GF-D8 (cell line): ENCODE measurements at places on chromosomes 5 and 9.

DNA sequence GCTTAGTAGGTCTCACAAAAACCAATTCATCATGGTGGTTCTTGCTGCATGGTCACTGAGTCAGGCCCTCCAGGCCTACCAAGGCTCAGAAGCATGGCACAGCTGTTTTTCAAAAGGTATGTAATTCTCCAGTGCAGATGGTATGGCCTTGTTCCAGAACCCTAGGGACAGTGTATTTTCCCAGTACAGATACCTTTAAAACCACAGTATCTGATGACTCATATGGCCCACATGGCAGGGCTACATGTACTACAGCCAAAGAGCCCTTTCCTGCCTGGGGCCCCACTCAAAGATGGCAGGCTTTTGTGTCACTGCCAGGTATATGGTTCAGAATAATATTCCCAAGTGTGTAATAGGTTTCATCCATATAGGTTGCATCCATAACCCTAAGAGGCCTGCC is 16.5 kb downstream of the CSF2 start:
- no peak for DNase-seq

DNA sequence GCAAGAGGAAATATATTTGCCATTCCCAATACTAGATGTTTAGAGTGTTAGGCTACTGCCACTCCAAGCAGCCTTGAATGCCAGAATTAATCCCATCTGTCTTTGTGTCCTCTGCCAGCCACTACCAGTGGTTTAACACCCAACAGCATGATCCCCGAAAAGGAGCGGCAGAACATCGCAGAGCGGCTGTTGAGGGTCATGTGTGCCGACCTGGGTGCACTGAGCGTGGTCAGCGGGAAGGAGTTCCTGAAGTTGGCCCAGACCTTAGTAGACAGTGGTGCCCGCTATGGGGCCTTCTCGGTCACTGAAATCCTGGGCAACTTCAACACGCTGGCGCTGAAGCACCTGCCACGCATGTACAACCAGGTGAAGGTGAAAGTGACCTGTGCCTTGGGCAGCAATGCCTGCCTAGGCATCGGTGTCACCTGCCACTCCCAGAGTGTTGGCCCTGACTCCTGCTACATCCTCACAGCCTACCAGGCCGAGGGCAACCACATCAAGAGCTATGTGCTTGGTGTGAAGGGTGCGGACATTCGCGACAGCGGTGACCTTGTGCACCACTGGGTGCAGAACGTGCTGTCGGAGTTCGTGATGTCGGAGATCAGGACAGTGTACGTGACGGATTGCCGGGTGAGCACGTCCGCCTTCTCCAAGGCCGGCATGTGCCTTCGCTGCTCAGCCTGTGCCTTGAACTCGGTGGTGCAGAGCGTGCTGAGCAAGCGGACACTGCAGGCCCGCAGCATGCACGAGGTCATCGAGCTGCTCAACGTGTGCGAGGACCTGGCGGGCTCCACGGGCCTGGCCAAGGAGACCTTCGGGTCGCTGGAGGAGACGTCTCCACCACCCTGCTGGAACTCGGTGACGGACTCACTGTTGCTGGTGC is 29.3 kb downstream of the AMBP start:
- no peak for DNase-seq

- no peak for DNase-seq
Measured at GRCh38 chr9:131591845-131592208, 46.5 kb downstream of the PRRT1B start.

DNA sequence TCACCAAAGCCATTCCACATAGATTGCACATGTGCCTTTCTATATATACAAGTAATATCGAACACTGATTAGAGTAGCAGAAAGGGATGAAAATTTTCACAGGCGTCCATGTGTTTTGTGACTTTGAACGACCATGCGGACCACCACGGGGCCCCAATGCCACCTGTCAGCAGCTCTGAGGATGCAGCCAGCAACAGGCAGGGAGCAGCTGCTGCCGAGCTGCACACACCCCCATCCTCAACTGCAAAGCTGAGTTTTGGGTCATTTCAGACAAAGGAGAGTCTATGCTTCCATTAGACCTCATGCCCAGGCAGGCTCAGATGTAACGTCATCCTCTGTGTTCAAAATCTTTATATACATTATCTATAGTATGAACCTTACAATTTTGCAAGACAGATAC is 503.8 kb downstream of the IRX1 start:
- DNase-seq, result no peak

DNA sequence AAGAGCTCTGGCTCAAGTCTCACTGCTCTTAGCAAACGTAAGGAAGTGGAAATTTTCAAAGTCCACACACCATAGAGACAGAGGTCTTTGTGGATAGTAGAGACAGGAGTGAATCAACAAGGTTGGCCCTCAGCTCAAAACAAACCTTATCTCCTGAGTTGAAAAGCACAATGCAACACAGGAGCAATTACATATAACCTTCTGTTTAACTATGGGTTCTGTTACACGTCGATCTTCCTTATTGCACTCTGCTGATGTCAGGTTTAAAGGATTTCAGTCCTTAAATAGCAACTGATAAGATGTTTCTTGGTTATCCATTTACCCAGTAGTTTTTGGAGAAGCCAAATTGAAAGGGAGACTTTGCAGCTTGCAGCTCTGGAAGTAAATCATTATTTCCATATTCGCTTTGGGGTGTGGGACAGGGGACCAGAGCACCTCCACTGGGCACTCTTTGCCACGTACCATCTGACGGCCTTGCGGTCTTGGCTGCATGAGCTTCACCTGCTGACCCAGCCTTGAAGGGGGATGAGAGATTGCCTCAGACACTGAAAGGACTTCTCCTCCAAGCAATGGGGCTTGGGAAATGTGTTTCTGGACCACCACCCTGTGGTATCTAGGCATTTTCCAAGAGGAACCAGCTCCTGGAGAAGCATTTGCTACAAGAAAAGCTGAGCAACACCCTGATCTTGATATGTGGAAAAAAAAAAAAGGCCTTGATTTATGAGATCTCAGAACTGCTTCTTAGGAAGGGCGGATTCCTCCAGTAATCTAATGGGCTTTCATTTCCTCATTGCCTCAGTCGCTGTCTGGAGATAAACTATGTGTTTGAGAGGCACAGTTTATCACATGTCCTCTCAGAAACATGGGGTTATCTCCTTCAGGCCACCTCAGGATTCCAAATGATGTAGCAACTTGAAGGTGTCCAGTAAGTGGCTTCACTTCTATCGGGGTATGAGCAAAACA is 56.2 kb upstream of the ZNF622 start:
- no peak for DNase-seq

DNA sequence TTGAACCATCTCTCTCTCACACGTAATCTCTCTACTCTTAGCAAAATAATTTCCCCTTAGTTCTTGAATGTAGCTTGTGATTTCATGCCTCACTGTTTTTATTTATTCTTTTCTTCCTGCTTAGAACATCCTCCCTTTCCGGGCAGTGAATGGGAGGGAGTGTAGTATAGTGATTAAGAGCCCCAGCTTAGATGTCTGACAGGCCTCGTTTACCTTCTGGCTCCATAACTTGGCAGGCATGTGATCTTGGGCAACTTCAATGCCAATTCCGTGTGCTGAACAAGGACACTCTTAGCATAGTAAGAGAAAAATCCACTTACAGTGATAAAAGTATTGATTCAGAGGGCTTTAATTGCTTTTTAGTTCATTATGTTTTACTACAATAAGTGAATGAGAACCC is 96.3 kb upstream of the TNPO1 start:
- DNase-seq, result no peak

DNA sequence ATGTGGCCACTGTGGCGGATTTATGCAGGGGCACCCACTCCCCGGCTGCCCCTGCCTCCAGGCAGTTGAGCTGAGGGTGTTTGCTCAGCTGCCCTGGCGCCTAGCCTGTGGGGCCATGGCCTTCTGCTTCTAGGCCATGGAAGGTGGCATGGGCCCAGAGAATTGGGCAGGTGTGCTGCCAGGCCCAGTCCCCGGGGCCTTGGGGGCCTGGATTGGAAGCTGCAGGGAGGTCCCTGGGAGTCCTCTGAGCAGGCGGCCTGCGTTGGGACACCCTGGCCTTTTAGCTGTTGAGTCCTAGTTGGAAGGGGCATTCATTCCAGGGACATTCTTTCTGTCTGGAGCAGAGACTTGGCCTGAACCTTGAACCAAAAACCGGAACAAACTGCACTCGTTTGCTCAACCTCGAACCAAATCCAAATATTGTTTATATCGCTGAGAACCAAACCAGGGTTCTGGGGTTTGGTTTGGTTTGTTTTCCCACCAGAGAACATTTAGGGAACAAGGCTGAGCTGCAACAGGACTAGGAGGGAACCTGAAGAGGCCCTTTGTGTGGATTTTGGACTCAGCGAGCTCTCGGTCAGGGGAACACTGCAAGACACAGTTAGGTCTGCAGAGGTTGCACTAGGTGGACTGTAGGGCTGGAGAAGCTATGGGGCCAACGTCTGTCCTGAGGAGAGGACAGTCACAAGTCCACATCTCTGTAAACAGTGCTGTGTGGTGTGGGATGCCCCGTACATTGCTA is 116.8 kb downstream of the BOD1 start:
- DNase-seq, result no peak

GRCh38 chr9:4850603-4851310 is 58.0 kb downstream of the RCL1 start:
- DNase-seq, result peak; percentile 30

DNA sequence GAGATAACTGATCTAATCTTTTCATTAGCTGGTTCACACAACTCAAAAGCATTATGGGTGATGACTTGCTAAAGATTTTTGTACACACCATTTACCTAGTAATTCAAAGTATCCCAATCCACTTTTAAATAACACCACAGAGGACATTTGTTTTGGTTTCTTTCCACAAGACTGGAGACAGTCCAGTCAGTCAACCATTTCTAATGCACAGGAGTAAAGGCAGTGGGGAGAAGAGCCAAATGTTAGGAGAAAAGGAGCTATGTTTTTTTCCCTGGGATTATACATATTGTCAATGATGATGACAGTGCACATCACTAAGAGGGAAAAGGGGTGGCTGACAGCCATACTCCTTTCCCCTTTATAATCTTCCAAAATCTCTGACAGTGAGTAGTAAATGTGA is 240.9 kb downstream of the GABRB2 start:
- DNase-seq, result no peak

- DNase-seq, result no peak
Measured at GRCh38 chr5:125198270-125198974, 452.0 kb upstream of the ZNF608 start.

- DNase-seq, result no peak
Measured at GRCh38 chr9:77857513-77858259, 173.9 kb downstream of the GNAQ start.

- DNase-seq, result no peak
Measured at GRCh38 chr9:111730937-111731567, 63.7 kb downstream of the SHOC1 start.

GRCh38 chr5:33258553-33258952 is 182.2 kb upstream of the TARS1 start:
- DNase-seq, result no peak

GRCh38 chr5:139262742-139263445 is 30.6 kb upstream of the MATR3 start:
- DNase-seq, result peak; percentile 57

- no peak for DNase-seq
Measured at GRCh38 chr9:84405667-84406066, 65.1 kb upstream of the SLC28A3 start.

- no peak for DNase-seq
Measured at GRCh38 chr5:66122379-66123034, 21.6 kb upstream of the SREK1 start.

- DNase-seq, result no peak
Measured at GRCh38 chr5:179164331-179165311, 104.4 kb downstream of the ZNF354C start.

GRCh38 chr9:29208670-29209069 is 1635.4 kb upstream of the C9orf72 start:
- DNase-seq, result no peak

DNA sequence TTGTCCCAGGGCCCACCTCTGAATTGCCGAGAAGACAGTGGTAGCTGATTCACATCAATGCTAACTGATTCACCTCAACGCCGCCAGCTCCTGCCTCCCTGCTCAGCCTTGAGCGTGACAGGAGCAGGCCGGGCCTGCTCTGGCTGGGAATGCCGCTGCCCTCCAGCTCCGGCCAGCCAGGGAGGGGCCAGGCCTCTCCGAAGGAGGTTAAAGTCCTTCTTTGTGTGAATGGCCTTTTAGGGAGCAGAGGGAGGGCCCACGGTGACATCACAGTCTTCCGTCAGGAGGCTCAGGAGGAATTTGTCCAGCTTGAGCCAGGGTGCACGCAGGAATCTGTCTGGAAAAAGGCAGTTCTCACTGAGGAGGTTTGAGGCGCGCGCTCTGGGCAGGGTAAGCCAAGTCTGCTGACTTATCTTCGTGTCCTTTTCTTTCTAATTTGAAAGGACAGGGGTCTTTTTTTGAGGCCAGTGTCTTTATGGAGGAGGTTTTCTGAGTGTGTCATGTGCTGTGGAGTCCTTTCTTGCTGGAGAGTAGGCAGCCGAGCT is 82.7 kb downstream of the C9orf152 start:
- no peak for DNase-seq

DNA sequence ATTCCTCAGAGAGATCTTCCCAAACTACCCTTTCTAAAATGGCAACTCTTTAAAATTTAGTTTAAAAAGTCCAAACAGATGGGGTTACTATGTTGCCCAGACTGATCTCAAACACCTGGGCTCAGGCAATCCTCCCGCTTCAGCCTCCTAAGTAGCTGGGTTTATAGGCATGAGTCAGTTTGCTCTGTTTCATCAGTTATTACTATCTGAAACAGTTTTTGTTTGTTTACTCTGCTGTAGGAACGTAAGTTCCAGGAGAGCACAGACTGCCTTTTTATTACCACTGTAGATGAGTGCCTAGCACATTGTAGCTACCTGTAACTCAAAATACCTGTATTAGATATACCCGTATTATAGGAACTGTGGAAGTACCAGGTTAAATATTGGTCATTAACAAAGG is 89.4 kb downstream of the UHRF2 start:
- DNase-seq, result no peak

DNA sequence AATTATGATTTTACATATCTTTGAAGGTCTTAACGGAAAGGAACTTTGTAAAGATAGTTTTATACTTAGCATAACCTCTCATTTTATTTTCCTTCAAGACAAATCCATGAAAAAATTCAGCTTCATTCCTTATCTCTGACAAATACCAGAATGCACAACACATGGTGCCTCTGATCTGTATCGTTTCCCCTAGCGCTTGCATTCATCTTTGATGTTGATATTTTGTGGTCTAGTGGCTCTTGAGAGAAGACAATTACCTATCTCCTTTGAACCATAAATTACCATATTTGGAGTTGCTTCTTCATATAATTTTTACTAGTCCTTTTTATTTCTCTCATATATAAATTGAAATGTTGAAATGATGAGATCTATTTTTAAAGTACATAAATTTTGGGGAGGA is 551.3 kb downstream of the PDE4D start:
- no peak for DNase-seq

GRCh38 chr5:93622240-93622885 is 39.3 kb downstream of the NR2F1 start:
- no peak for DNase-seq

- peak; percentile 41 for DNase-seq
Measured at GRCh38 chr5:135481387-135481786, 29.2 kb upstream of the TIFAB start.

DNA sequence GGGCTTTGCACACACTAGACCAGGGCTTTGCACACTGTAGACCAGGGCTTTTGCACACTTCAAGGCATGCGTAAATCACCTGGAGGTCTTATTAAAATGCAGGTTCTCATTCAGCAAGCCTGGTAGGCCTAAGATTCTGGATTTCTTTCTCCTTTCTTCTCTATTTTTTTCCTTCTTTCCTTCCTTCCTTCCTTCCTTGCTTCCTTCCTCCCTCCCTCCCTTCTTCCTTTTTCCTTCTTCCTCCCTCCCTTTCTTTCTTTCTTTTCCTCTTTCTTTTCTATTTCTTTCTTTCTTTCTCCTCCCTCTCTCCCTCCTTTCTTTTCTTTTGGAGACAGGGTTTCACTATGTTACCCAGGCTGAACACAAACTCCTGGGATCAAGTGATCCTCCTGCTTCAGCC is 24.3 kb upstream of the CNOT6 start:
- no peak for DNase-seq
